Germinal center (tissue), 1 donor: ENCODE measurements at places on chromosomes 3 and 15.

DNA sequence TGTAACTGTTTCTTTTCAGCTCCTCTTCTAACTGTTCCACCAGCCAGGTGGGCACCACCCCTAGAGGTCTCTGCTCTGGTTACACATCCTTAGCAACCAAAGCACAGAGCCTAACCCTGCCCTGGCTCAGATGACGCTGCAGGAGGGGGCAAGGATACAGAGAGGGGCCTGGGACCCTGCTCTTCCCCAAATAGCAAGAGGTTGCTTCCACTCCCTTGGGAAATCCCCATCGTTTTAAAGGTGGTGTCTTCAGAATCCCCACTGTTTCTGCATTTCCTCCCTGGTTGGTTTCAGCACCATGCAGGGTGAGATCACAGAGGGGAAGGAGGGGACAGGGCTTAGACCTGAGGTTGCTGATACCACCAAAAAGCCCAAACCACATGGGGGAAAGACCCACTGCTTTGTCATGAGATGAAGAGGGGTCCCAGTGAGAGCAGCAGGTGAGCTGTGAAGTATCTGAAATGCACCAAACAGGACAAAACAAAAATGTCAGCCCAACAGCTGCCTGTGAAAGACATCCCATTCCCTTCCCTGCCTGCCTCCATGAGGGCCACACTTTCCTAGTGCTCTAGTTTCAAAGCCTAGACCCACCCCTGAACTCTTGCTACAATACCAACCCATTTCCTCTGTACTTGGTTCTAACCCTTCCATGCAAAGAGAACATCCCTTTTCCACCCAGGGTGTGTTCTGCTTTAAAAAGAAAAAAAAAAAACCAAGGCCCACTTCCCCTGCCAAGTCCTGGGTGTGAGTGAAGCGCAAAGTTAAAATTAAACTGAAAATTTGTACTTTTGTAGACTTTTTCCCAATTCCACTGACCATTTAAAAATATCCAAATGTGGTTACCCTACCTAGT is 29.0 kb downstream of the ANP32A start:
- DNase-seq, result peak; percentile 37

DNA sequence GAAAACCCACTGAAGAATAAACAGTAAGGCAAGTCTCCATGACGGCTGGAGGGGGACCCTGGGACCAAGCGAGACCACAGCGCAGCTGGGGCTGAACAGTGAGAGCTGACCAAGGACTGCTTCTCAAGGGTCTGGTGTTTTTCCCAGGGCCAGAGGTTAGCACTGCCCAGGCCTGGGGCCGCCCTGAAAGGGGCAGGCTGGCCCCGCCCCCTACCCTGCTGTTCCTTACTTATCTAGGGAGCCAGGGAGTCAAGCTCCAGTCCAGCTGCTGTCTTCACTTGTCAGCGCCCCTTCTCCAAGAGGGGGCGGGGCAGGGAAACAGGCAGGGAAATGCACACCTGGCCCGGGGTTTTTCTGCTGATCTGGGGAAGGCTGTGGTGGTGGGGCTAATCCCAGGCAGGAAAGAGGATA is 51.6 kb upstream of the HACD2 start:
- DNase-seq, result no peak

DNA sequence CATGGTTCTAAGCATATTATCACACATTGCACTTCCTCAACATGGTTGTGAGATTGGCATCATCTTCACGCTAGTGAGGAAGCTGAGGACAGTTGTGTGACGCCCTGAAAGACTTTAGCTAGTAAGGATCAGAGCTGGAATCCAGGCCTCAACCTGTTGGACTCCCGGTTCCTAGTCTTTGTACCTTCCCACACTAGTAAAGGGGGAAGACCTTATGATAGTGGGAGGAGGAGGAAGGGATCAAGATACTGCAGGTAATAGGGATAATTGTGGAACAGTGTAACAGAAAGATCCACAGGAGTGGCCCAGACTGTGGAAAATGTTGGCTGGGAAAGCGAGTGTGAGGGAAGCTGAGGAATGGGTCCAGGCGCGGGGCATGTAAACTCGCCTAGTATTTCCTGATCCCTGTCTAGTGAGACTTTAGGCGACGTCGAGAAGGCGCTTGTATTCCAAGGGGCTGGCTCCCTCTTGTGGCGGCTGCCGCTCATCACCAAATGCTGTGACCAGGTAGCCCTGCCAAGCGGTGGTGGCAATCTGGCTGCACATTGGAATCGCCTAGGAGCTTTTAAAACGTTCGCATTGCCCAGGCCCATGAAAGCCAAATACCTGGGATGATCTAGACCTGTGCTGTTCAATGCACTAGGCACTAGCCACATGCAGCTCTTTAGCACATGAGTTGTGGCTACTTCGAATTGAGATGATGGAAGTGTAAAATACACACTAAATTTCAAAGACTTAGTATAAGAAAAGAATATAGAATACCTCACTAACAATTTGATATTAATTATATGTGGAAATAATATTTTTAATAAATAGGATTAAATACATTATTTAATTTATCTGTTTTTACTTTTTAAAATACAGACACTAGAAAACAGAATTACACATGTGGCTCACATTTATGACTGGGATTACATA is 38.8 kb upstream of the CLDN18 start:
- peak; percentile 48 for DNase-seq

DNA sequence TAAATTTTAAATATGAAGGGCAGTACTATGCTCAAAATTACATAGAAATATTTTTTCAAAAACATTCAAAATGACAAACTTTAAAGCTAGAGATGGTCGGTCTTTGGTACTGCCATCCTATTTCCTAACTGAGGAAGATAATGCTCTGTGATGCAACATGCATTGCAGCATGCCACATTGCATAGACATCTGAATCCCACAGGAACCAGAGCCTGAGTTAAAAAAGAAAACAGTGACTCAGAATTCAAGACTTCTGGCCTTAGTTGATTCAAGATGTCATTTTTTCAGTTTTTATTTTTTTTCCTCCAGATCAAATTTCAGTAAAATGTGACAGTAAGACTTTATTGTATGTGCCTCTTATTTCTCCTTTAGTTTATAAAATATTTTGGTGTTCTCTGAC is 33.1 kb downstream of the TP63 start:
- no peak for DNase-seq

DNA sequence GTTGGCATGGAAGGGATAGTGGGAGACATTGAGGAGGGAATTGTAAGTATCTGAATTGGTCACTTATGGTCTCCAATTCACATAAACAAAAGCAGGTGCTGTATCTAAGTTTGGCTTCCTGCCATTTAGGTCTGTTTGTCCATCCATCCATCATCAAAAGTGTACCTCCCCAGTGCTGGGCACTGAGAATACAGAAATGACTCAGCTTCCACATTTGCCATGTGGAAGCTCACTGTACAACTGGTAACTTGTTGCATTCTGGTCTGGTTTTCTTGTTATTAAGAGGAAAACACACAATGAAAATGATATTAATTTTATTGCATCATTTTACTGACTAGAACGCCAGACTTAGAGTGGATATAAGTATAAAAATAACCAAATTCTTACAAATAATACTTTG is 30.9 kb upstream of the MUC13 start:
- no peak for DNase-seq

DNA sequence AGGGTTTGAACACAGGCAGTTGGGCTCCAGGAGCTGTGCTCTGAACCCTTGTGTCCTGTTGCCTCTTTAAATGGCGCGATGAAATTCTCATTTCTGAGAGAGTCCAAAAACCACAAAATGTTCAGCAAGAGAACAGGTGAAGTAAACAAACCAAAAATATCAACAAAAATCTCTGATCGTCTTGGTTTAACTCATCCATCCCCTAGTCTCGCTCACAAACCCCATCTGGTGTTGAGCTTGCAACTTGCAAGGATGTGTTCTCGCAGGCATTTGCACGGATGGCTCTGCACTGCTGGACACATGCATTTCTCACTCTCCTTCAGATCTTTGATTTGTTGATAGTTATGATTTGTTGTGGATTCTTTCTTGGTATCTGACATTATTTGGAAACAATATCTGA is 31.1 kb downstream of the FAH start:
- DNase-seq, result no peak

GRCh38 chr15:77464129-77464865 is 43.6 kb downstream of the HMG20A start:
- no peak for DNase-seq

DNA sequence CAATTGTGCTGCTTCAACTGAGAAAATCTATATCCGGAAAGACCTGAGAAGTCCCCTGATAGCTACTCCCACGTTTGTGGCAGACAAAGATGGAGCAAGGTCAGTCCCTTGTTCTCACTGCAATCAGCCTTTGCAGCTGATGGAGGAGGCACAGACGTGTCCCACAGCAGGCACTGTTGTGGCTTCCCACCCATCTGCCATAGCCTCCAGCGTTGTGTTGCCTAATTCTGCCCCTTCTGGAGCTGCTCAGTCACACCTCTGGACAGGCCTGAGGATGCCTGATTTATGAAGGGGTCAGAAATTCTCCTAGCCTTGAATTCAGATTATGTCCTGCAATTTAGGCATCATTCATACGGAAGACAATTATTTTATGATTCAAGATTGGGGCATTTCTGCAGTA is 41.9 kb downstream of the MRPS25 start:
- no peak for DNase-seq

DNA sequence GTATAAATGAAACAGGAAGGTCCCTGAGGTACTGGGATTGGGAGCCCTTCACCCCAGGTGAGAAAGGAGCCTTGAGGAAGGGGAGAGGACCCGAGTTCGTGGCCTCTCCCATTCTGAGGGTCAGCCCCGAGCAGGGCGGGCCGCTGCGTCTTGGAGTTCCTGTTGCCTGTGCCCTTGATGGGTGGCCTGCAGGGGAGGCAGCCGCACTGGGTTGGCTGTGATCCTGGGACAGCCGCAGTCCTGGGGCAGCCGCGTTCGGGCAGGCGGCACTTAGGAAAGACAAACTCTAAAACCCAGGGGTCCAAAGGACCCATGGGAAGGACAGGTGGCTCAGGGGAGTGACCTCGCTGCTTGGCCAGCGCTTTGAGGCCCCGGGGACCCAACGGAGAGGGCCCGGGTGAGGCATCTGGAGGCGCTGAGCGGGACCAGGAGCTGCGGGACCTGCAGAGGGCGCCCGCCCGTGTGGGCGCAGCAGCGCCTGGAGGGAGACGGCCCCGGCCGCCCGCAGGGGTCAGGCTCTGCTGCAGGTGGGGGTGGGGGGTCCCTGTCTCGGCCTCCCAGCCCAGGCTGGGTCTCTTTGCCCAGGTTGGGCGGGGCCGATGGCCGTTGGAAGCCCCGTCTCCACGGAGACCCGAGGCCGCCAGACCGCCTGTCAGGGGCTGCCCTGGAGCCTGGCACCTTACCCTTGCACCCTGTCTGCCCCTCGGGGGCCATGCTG is 65.1 kb downstream of the HMCES start:
- peak; percentile 37 for DNase-seq

- no peak for DNase-seq
Observed at GRCh38 chr3:46881596-46882376, 4.3 kb downstream of the PTH1R start.

GRCh38 chr15:57090496-57090859 is 172.0 kb downstream of the TCF12 start:
- DNase-seq, result no peak

- peak; percentile 11 for DNase-seq
Observed at GRCh38 chr3:87298111-87298718, 21.8 kb upstream of the POU1F1 start.

DNA sequence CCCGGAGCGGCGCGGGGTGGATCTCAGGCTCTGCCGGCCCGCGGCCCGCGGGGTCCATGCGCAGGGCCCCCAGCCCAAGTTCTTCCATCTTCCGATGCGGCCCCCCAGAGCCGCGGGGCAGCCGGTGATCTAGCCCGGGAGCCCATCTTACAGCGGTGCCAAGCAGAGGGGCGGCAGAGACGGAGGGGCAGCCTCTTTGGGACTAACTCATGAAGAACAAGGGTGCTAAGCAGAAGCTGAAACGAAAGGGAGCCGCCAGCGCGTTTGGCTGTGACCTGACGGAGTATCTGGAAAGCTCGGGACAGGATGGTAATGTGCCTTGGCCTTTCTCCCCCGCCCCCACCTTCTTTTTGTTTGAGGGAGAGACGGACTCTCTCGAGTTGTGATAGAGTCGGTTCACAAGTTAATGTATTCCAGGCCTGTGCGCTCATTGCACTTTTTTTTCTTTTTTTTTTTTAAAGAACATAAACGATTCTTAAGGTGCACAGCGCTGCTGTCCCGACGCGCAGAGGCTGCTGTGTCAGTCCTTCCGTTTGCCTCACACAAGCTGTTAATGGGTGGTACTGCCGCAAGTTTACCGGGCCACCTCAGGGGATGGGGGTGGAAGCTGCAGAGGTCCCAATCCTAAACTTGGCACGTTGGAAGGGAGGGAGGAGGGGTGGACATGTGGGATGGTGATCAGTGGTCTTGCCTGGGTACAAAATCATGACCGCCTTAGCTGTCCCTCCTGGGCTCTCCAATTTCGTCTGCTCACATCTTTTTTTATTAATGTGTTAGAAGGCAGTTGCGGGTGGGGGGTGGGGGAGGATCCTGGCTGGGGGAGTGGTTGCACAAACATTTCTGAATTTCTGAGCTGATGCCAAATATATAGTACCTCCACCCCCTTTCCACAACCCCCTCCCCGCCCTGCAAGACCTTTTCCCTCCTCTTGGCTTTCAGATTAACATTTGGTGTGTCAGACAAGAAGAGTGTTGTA is 801 bp downstream of the ARHGAP31 start:
- DNase-seq, result peak; percentile 42

GRCh38 chr15:68774120-68774519 is 46.6 kb downstream of the ANP32A start:
- no peak for DNase-seq

DNA sequence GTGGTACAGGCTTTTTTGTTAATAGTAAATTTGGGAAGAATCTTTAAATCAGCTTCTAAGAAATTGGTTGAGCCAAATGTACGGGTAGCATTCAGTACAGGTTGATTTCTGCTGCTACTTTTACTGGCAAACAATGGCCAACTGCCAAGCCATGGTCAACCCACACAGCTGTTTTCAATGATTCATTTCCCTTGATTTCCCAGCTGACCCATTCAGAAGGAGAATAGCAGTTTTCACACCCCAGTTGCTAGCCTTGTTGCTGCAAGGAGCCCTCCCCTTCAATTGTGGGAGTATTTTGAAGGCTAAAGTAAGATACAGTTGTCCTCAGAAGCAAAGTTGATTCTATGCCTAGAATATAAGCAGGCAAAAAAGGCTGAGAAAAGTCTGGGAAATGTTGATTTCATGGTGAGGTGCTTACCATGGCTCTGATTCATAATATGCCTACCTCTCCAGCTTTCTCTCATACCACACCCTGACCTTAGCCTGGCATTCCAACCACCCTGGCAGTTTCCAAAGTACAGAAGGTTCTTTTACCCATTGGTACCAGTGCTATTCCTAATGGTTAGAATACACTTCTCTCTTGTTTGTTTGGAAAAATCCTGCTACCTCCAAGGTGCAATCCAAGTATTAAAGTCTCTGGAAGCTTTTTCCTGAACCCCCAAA is 320.3 kb upstream of the TGFBR2 start:
- DNase-seq, result no peak

GRCh38 chr15:100614336-100614735 is 11.9 kb downstream of the ASB7 start:
- DNase-seq, result no peak

- DNase-seq, result no peak
Observed at GRCh38 chr3:116020495-116020894, 397.2 kb downstream of the GAP43 start.

GRCh38 chr3:195697582-195698324 is 23.0 kb upstream of the MUC20 start:
- DNase-seq, result no peak
